ENCODE measurements at places on chromosomes 16 and 17.
A peak's percentile ranks its signal among the peaks of the same experiment; 100 is the strongest.

- DNase-seq, result no peak
Observed at GRCh38 chr17:49555495-49556222, 20.0 kb upstream of the NXPH3 start.

DNA sequence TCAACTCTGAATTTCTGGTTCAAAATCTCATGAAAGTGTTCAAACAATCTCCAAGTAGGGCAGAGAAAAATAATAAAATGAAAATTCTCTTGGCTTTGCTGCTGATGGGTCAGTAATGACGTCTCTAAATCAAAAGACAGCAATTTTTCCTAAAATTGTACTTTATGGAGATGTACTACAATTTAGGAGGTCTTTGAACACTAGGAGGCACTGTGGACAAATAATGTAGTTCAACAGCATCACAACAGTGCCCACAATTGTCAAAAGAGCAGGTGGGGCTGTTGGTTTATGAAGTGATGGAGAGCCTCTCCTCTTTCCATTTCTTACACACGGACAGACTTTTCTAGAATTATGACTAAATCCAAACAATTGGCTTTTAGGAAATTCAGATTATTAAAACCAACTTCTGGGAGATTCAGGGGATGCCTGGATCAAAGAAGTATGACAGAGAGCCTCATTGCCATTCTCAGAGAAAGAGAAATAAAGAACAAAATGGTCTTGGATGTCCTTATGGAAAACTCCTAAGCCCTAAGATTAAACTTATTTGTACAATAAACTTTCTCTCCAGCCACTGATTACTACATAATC lies 23.8 kb downstream of the EZH1 start:
- peak; percentile 2 for DNase-seq

- DNase-seq, result no peak
Observed at GRCh38 chr16:27803775-27804549, 254.0 kb downstream of the KATNIP start.

DNA sequence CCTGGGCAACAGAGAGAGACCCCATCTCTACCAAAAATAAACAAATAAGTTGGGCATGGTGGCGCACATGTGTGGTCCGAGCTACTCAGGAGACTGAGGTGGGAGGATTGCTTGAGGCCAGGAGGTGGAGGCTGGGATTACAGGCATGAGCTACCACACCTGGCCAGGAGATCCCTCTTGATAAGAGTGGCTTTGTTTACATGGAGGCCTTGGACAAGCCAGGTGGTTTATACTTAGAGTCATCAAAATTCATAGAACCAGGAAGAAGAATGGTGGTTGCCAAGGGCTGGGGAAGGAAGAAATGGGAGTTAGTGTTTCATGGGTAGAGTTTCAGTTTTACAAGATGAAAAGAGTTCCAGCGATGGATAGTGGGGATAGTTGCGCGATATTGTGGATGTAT lies 8.8 kb upstream of the ZFP1 start:
- DNase-seq, result no peak

- DNase-seq, result no peak
Observed at GRCh38 chr17:80292521-80292971, 31.9 kb downstream of the RNF213 start.

- DNase-seq, result no peak
Observed at GRCh38 chr17:71472809-71473789, 647.7 kb upstream of the SOX9 start.

GRCh38 chr16:30894540-30895368 lies 877 bp upstream of the BCL7C start:
- no peak for DNase-seq

- no peak for DNase-seq
Observed at GRCh38 chr17:83190004-83190385, 110.6 kb downstream of the METRNL start.

GRCh38 chr17:34252444-34253138 lies 2.5 kb upstream of the CCL2 start:
- no peak for DNase-seq

DNA sequence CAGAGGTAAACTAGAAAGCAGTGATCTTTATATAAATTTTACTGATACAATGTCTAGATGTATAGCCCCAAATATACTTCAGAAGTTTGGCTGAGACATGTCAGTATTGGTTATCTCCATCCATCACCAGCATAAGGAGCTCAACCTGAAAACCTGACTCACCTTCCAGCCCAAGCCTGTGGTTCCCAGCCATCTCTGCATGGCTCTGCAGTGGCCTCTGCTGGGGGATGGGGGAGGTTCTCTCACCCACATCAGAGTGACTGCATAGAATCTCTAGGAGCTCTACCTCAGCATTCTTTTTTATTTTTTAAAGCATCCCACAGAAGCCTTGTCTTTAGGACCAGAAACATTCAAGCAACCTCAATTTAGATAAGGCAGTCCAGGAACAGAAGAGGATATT lies 27.3 kb downstream of the USP7 start:
- peak; percentile 76 for DNase-seq

DNA sequence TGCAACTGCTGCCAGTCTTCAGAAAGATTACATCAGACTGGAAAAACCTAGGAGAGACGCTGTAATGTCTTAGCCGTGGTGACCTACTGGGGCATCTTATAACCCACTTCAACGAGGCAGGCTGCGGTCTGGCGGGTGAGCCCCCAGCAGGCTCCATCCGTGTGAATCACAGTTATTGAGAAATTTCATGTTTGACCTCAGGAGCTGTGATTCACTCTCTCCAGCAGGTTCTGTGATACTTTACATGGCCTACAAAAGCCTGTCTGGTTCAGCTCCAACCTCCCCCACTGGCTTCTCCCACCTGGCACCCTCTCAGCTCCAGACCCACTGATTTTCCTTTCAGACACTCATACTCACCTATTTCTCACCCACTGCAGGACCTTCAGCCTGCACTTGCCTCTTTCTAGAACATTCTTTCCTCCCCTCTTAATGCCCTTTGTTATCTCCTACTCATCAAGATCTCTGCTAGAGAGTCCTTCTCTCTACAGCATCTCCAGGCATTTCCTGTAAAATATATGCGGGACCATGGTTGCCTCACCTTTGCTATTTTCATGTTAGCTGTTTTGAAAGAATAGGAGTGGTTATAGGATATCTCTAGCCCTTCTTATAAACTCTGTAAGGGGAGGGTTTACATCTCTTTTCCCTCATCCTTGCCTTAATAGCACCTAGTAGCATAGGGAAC lies 227.9 kb downstream of the MAF start:
- peak; percentile 11 for DNase-seq

DNA sequence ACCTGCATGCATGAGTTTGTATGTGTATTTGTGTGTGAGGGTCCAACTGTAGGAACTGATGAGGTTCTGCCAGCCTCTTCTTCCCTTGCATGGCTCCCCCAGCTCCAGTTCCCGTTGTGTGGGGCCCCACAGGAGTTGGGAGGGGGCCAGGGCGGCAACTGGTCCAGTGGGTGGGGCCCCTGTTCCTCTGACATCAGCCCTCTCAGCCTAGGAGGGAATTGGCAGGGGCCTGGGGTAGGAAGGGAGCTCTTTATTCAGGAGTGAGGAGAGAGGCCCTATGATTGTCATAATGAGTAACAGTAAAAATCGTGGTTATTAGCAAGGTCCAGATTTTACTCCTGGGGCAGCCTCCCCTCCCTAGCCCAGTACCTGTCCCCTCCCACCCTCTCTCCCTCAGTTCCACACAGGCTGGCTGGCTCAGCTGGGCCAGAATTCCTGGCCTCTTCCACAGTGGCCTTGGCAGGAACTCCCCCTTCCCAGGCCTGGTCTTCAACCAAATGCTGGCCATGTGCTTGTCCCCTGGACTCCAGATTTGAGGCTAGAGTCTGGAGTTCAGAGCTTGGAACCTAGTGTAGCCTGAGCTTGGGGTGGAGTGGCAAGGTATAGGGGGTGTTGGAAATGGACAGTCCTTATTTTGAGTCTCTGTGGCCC lies 18.9 kb downstream of the RARA start:
- no peak for DNase-seq

DNA sequence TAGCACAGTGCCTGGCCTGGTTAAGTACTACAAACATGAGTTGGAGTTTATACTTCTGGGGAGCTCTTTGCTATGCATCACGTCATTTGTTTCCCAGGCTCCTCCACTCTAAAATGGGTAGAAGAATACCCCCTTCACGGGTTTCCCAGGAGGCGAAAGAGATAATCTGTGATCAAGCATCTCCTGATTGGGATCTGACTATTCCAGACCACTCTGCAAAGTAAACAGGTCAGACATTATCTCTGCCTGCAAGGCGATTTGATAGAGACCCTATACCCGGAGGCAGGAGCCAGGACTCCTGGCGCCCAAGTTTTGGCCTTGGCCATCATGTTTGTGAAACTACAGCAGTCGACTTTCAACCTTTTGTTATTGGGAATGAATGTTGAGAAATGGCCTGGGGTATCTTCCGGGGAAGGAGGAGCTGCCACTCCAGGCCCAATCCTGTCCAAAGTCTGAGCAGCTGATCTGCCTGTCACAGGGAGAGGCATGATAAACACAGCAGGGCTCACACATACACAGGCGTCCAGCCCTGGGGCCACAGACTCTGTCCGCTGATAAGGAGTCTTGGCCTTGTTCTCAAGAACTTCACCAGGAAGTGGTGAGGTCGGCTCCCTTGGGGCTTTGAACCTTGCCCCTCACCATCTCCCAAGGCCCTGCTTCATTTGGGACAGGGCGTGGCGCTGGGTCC lies 199.9 kb downstream of the MAF start:
- DNase-seq, result no peak

DNA sequence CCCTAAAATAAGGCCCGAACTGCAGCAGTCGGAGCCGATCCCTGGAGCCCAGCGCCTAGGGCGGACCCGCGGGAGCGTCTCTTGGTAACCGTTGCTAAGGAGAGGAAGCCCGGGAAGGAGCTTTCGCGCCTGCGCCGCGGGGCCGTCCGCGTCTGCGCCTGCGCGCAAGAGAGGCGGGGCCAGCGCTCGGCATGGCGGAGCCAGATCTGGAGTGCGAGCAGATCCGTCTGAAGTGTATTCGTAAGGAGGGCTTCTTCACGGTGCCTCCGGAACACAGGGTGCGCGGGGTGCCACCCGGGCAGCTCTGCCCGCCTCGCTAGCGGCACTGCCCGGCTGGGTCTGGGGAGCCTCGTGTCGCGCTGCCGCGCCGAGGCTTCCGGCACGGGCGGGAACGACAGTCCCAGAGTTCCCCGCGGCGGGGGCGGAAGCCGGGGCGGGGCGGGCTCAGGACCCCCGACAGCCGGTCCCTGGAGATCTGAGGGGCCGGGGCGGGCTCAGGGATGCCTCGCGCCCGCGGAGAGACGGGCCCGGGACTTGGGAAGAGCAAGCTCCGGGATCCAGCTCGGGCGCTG lies at the start of gene CDK10:
CDK10 (plus strand) TSS at position 170 of the 572 bp plus-strand sequence; CDS start at position 192, 22 bp downstream.
- DNase-seq, result peak; percentile 83

All from stimulated activated CD4-positive, alpha-beta T cell treated with anti-CD3 and anti-CD28 coated beads, Interleukin-2, amount 100 ng/mL, for 4 hours (primary cell).